Skin of body (tissue), 3 donors: ENCODE measurements at places on chromosomes 5 and 9.
A peak's percentile ranks its signal among the peaks of the same experiment; 100 is the strongest.

- no peak for DNase-seq
Observed at GRCh38 chr5:93777620-93778019, 36.2 kb upstream of the POU5F2 start.

DNA sequence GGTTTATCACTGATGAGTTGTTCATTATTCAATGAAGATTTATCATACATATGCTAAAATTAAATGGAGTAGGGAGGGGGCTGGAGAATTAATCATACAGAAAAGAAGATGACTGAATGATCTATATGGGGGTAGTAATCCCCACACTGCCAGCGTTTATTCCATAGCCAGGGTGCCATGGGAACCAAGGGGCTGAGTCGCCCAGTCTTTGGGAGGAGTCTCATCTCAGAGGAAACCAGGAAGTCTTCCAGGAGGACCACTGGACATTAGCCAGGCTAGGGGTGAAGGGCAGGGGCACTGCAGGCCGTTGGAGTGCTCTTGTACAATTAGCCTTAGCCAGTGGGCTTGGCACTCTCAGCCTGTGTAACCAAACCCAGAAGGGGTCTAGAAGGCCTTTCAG is 226.5 kb downstream of the ARL15 start:
- no peak for DNase-seq

GRCh38 chr5:93517828-93518227 is 63.2 kb downstream of the NR2F1-AS1 start:
- DNase-seq: no peak

GRCh38 chr9:85676790-85677189 is 65.0 kb downstream of the AGTPBP1 start:
- no peak for DNase-seq

DNA sequence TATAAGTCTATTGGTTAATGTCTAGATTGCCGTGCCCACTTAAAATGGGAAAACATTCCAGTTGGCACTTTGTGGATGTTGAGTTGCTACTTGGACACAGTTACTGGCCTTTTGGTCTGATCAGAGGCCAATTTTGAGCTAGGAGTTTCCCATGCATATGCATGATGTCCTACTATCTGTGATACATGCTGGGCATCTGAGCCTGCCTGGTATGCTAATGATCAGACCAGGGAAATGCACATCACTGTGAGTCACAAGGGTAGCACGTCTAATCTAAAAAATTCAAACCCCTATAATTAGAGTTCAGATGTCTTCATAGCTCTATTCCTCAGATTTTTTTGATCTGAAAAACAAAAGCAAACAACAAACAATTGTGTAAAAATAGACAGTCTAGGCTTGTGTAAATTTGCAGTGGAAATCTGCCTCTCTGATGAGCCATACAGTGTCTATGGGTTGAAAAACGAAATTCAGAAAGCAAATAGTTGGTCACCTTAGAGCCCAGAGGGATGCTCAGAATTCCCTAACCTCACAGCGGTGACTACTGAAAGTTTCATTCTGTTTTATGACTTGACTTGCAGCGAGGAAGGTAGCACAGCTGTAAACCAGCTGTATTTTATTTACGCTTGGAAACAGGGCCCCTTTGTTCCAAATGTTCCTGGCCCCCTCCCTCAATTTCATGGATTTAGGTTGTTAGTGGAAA is 37.3 kb downstream of the PALM2AKAP2 start:
- DNase-seq: peak; percentile 63

DNA sequence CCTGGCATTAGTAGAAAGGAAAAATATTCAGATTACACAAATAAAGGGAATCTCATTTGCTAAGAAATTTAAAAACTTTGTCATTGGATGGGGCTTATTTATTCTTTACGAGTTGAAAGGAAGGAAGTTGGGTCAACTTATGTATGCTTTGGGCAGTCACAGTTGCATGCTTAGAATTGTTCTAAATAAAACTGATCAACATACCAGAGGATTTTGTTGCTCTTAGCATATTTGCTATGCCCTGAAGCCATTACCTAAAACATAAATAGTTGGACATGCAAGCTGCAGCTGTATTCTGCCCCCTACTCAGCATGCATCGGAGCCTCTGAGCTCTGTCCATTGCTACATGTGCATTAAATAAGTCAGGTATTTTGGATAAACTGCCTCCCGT is 172.7 kb upstream of the MEF2C start:
- no peak for DNase-seq

- no peak for DNase-seq
Observed at GRCh38 chr5:36644727-36645126, 38.3 kb downstream of the SLC1A3 start.

GRCh38 chr9:116416421-116416820 is 262.8 kb downstream of the PAPPA start:
- no peak for DNase-seq

GRCh38 chr9:33017283-33018041 is 7.6 kb upstream of the DNAJA1 start:
- no peak for DNase-seq

GRCh38 chr5:60788863-60789513 is 55.1 kb downstream of the ELOVL7 start:
- no peak for DNase-seq
